ENCODE measurements at places on chromosomes 7 and 10. TPM values are rescaled to one million over a fixed set of nuclear protein-coding genes. Genes with fewer than 3 reads are reported as not detected.
A peak's percentile ranks its signal among the peaks of the same experiment; 100 is the strongest.

DNA sequence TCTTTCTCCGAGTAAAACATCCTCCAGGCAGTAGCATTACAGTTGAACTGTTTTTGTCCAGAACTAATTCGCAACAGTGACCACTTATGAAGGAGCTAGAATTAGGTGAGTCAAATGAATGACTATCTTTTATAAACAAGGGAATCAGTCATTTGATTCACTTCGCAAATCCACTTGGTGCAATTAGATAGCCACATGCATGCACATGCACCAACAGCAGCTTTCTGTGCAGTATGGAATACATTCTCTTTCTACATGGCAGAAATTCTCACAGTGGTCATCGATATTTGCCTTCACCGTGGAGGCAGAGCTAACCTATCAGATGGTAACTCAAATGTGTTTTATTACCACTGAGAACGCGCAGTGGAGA is 118.8 kb downstream of the CDK6 start:
- peak; percentile 12 for DNase-seq

GRCh38 chr10:22251751-22252223 is 34.0 kb upstream of the EBLN1 start:
- peak; percentile 47 for DNase-seq

- DNase-seq = no peak
Measured at GRCh38 chr10:95356190-95356955, 65.6 kb upstream of the PDLIM1 start.

OR2A5 gene
- total RNA-seq = not detected

DNA sequence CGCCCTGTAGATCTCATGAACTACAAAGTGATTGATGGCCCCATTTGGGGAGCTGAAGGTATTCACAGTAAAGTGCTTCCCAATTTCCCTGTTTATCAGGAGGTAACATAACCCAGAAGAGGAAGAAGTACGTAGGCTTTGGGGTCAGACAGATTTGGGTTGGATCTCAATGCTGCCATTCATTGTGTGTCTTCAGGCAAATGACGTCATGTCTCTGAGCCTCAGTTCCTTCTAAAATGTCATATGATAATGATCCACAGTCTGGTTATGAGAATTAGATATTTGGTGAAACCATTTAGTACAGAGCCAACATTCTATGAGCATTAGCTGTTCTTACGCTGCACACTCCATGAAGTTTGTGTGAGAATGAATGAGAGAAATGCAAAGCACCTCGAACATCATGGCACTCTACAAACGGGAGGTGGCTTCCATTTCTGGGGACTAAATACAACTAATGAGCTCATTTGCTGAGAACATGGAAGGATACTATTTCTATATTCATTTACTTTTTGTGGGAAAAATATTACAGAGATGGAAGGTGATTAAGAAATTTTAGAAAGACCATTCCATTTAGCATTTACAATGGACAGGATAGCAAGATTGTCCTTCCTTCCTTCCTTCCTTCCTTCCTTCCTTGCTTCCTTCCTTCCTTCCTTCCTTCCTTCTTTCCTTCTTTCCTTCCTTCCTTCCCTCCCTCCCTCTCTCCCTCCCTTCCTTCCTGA is 13.8 kb upstream of the JCAD start:
- no peak for DNase-seq

DNA sequence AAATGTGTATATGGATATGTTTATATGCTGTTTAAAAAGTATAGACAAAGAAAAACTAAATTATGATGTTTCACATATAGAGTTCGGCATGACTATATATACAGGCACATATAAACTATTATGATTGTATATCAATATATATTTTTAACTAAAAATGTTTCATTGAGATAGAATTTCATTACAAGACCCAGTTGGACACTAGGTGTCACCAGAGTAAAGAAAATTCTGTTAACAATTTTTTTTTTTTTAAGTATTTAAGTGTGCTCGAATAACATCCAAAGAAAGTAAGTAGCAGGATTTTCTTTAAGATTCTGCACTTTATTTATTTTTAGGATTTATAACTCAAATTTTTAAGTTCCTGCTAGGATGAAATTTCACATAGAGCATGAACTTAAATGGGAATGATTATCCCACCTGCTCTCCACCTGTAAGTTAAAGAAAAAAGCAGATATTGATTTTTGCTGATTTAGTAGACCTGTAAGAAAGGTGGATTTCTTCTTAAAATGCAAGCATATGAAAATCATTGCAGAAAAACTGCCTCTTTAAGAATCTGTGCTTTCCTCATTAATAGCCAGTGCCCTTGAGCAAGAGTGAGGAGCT is 961.5 kb downstream of the PCDH15 start:
- no peak for DNase-seq

CRYGN gene
- total RNA-seq = not detected

DNA sequence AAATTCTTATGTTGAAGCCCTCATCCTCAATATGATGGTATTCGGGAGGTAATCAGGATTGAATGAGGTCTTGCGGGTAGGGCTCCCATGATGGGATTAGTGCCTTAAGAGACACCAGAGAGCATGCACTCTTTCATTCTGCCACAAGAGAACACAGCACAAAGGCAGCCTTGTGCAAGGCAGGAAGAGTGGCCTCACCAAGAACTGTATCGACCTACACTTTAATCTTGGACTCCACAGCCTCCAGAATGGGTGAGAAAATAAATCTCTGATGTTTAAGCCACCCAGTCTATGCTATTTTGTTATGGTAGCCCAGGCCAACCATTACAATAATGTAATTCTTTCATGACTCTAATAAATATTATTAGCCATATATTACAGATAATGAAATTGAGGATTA is 8.4 kb downstream of the SEM1 start:
- DNase-seq = no peak

CYP2C19 gene
- total RNA-seq = not detected

DNA sequence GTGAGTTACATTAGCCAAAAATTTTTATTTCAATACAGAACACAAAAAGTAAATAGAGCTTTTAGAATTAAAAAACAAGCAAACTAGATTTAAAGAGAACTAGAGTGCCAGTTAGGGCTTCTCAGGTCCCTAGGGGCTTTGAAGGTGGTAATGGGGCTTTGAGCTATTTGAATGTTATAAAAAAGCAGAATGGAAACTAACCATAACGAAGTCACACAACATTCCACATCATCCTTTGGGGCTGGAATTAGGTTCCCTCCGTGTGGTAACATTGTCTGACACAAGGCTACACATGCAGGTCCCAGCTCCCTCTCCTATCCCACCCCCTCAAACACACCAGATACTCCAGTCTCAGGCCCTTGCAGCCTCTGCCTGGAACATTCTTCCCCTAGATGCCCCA is 15.3 kb downstream of the JAZF1 start:
- DNase-seq = no peak

- no peak for DNase-seq
Measured at GRCh38 chr7:143256932-143257331, 6.3 kb upstream of the GSTK1 start.

MPP7 gene
- 8.3 TPM for total RNA-seq

- DNase-seq = peak; percentile 41
Measured at GRCh38 chr10:89206402-89207180, 526 bp downstream of the CH25H start.

DNA sequence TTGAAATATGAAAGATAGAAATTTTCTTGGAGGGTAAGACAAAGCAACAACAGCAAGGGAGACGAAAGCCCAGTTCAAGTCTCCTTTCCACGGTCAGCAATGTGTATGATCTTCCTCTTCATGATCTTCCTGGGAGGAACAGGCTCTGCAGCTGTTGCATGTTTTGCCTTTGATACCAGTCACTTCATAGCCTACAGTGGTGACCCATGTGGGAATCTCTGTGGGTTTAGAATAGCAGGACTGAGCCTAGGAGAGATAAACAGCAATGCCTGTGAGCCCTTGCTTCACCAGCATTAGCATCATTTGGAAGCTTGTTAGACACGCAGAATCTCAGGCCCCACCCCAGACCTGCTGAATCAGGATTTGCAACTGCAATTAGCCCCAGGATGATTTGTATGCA is 31.8 kb downstream of the STAMBPL1 start:
- no peak for DNase-seq

DNA sequence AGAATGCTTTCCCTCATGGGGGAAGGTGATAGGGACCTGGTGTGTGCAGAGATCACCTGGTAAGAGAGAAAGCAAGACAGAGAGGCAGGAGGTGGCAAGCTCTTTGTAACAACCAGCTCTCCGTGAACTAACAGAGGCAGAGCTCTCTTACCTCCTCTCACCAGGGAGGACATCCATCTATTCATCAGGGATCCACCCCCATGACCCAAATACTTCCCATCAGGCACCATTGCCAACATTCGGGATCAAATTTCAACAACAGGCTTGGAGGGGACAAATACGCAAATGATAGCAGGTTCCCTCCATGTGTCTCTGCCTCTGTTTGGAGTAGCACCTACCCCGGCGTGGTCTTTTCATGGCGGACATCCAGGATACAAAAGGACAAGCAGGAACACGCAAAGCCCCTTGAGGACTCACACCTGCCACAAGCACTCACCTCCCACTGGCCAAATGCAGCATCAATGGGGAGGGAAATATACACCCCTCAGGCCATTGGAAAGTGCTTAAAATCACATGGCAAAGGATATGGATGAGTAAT is 431.2 kb upstream of the AUTS2 start:
- DNase-seq = no peak

DNA sequence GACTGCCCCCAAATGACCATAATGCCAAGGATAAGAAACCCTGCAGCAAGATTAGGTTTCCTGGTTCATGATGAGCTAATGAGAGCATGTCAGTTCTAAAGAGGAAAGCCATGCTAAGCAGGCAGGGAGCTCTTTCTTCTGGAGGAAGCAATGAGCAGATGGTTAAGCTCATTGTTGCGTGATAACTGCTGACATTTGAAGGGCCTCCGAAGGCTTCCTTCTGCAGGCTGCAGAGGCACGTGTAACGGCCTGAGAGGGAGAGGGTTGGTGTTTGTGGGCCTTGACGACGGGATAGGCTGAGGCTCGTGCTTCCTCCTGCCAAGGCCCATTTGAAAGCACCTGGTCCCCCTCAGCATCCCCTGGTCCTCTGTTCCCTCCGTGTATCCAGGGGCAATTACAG is 63.5 kb upstream of the BTBD16 start:
- no peak for DNase-seq

GRCh38 chr10:58107506-58107905 is 160.2 kb downstream of the IPMK start:
- peak; percentile 14 for DNase-seq

- DNase-seq = peak; percentile 39
Measured at GRCh38 chr7:73681031-73681430, 2.2 kb downstream of the DNAJC30 start.

GRCh38 chr10:106615081-106615480 is 549.4 kb downstream of the SORCS1 start:
- DNase-seq = no peak

- DNase-seq = no peak
Measured at GRCh38 chr7:70481570-70482123, 650.3 kb upstream of the GALNT17 start.

GRCh38 chr7:114519240-114519639 is 104.6 kb downstream of the FOXP2 start:
- DNase-seq = no peak

GRCh38 chr10:121102706-121103105 is 251.5 kb downstream of the WDR11 start:
- DNase-seq = no peak

DEPP1 gene
- total RNA-seq = 0.44 TPM

IKZF1 gene
- not detected for total RNA-seq

DNA sequence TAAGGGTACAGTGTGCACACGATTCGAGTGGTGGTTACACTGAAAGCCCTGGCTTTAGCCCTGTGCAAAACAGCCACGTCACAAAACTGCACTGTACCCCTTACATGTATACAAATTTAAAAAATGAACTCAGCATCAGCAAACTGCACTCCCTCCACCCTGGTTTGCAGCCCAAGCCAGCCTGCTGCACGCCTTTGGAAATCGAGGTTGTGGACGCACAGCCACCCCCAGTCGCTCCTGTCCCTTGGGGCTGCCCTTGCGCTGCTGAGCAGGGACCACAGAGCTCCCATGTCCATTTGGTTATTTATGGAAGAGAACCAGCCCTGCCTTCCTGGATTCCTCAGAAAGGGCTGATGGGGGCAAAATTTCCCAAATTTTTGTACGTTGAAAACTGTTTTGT is 98.8 kb downstream of the INPP5A start:
- DNase-seq = no peak

DNA sequence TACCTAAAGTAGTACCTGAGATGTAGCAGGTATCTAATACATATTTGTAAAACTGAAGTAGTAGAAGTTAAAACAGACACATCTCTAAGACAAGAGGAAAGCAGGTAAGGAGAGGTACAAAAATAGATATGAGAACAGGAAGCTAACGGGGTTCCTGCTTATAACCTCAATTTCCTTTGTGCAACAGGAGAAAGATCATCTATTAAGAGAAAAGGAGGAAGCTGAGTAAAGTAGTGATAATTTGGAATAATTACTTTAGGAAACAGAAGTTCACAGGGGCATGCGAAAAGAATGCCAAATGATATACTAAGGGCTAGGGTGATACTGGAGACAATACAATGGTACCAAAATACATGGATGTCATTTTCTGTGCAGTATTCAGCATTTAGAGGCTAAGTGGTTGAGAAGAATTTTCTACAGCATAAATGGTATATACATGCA is 108.7 kb downstream of the NRBF2 start:
- DNase-seq = no peak

GPRIN2 gene
- not detected for total RNA-seq

ZWINT gene
- 78.9 TPM for total RNA-seq

PTPRN2 gene
- not detected for total RNA-seq

CDC14C gene
- total RNA-seq = not detected

CLRN3 gene
- not detected for total RNA-seq
